ENCODE measurements at places on chromosomes 16 and 17. TPM values are rescaled to one million over a fixed set of nuclear protein-coding genes. Genes with fewer than 3 reads are reported as not detected.

GRCh38 chr17:17341452-17341851, 38.3 kb downstream of the NT5M start:
- H3K4me3 ChIP-seq: no peak overlapping the region
- no peaks in the 10 kb centered on the region for H3K36me3 ChIP-seq
- H3K27me3 ChIP-seq: peaks cover 5% of the 10 kb centered on the region
- no peaks in the 10 kb centered on the region for H3K4me1 ChIP-seq

The KRT23 gene
- not detected for total RNA-seq

DNA sequence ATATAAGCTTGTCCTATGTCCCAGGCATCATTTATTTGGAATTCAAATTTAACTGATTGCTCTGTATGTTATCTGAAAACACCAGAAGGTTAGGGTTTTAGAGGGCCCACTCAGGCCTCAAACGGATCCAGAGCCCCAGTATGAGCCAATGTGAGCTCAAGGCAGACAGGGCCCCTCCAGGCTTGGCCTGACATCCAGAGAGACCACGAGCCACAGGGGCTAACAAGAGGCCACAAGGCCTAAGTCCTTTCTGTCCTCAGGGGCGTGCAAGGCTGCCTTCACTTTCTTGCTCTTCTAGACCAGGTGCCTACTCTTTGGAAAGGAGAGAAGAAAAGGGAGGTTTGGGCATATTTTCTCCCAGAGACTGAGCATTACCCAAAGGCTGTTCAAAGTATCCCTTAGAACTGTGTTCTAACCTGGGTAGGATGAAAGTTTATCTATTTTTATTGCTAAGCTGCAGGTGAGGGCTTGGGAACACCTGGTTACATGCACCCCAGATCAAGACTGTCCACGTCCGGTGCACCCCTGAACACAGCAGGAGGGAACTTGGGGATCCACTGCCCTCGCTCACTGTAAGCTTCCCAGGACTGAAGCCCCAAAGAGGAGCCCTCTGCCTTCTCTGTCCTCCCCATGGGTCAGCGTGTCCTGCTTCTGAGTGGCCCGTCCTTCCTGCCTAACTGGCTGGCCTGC, 1.5 kb upstream of the ENGASE start:
- H3K27ac ChIP-seq: no peak overlapping the region
- DNase-seq: no peak
- H3K4me3 ChIP-seq: no peak overlapping the region
- H3K27me3 ChIP-seq: peaks cover 2% of the 10 kb centered on the region
- no peaks in the 10 kb centered on the region for H3K36me3 ChIP-seq

- no peak overlapping the region for H3K4me3 ChIP-seq
- peaks cover 2% of the 10 kb centered on the region for H3K27me3 ChIP-seq
- DNase-seq: no peak
- H3K27ac ChIP-seq: no peak overlapping the region
- no peaks in the 10 kb centered on the region for H3K36me3 ChIP-seq
- no peaks in the 10 kb centered on the region for H3K4me1 ChIP-seq
These were observed 50.6 kb downstream of the CNGB1 start for GRCh38 chr16:57920215-57920879.

DNA sequence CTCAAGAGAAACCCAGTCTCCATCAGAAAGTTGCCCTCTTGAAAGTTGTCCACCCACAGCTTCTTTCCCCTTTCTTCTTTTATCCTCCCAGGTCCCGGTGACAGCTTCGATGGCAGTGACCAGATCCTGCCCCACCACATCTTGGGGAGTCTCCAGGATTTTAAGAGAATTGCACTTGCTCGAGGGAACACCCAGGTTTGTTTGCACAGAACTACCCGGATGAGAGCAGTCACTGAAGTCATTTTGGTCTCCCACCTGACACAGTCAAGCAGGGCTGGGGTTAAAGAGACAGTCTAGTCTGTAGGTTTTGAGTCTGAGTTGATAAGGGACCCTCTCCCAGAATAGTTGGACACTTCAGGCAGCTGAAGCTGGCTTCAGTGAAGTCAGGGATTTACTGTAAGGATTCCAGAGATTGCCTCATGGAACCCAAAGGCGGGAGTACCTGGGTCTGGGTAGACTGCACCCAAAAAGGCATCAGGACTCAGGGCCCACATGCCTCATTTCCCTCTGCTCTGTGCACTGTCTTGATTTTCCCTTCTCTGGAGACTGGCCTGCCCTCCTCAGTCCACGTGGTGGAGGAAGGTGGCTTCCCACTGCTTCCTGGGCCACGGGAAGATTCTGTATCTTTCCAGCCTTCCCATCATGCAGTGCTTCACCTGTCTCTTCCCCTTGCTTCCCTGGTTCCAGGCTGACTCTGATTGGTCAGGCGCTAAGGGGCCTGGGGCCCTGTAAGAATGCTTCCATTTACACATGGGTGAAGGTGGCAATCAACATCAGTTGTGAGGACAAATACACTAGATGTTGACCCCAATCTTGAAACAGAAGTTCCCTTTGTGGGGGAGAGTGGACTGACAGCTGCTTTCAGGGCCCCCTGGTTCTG, 9.5 kb downstream of the MYCBPAP start:
- peaks cover 2% of the 10 kb centered on the region for H3K36me3 ChIP-seq
- no peak for DNase-seq
- H3K27me3 ChIP-seq: peaks cover 2% of the 10 kb centered on the region
- no peak overlapping the region for H3K27ac ChIP-seq
- H3K4me3 ChIP-seq: no peak overlapping the region
- peaks cover 13% of the 10 kb centered on the region for H3K4me1 ChIP-seq
